ENCODE measurements at places on chromosomes 5 and 9.

- DNase-seq, result no peak
Observed at GRCh38 chr5:167770461-167770860, 521.0 kb upstream of the WWC1 start.

DNA sequence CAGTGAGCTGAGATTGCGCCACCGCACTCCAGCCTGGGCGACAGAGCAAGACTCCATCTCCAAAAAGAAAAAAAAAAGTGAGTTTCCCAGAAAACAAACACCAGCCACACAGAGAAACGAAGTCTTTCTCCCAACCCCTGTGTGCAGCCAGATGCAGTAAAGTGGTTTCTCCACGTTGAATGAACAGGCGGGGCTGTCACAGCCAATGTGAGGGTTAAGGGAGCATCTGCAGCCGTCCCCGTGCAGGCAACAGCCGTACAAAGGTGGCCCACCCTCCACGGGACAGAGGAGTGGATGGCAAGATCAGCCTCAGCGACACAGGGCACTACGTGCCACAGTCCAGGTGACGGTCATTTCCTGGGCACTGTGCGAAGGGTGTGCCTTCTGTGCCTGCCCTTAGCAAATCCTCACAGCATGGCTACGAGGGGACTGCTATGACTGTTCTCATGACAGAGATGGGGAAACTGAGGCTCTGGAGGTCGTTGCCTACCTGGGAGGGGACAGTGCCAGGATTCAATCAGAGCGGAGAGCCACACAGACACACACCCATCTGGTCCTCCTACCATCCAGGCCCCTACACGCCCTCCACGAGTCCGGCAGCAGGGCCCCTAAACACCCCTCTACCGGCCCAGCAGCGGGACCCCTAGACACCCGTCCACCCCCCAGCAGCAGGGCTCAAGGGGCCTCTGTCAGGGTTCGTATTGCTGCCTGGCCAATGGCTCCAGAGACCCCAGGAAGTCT is 2.3 kb downstream of the VAV2 start:
- no peak for DNase-seq

DNA sequence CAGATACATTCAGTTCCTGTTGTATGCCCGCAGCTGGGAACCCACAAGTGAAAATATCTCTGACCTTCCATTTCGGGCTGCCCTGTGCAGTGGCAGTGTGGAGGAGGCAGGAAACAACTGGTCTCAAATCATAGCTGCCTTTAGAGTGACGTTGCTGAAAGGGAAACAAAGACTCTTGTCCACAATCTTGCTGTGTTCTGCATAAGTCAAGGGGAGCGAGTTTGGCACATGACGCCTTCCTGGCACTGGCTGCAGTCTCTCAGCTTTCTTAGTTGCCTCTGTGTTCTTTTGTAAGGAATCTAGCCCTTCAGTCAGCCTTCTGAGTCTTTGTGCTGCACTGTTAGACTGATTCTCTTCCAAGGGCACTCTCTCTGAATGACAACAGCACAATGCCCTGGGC is 24.0 kb downstream of the ADAMTS16 start:
- no peak for DNase-seq

GRCh38 chr9:120161776-120162175 is 418.2 kb downstream of the CDK5RAP2 start:
- peak; percentile 46 for DNase-seq

DNA sequence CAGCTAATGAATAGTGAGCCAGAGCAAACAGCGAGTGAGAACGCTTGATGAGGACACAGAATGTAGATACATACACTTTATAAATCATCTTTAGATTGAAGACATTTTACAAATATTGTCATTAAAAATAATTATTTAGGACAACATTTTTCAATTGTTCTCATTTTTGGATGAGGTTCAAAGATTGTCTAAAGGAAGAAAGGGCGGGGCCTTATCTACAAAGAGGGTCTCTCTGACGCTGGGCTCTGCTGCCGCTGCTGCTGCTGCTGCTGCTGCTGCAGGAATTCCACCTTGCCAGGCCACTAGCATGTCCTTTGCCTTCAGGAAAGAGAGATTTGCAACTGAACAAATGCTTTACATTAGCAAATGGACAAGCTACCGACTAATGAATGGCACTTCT is 220.7 kb upstream of the TMEM161B start:
- DNase-seq, result no peak

GRCh38 chr5:73039082-73039481 is 81.3 kb upstream of the TMEM171 start:
- no peak for DNase-seq

GRCh38 chr9:132041798-132042197 is 37.9 kb downstream of the MED27 start:
- DNase-seq, result no peak

- DNase-seq, result peak; percentile 44
Observed at GRCh38 chr5:68344447-68345111, 129.0 kb downstream of the PIK3R1 start.

GRCh38 chr9:136365775-136366222 is 2.3 kb upstream of the DNLZ start:
- no peak for DNase-seq

- DNase-seq, result no peak
Observed at GRCh38 chr9:96436063-96436455, 13.9 kb upstream of the HABP4 start.

DNA sequence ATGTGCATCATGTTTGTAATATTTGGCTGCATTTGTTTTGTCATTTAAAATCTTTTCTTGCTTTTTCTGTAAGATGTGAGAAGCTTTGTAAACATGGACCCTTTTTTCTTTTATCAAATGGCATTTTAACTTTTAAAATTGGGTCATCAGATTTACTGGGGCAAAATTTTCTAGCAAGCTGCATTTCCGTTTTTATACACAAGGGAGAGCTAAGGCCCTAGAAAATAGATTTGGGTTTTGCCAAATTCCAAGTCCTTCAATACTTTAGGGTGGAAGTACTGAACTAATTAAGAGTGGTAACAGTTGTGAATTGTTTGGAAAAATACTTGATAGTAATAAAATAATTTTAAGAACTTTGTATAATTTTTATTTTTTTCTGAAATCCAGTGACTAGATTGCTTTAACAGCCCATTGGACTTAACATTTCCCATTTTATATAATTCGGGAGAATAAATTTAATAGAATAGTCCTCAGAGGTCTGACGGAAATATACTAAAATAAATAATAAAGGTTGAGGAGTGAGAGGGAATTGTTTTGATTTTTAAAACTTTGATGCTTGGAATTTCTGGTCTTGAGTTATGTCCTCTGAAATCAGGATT is 117.4 kb downstream of the SMARCA2 start:
- no peak for DNase-seq

GRCh38 chr5:72369301-72369700 is 49.1 kb downstream of the PTCD2 start:
- DNase-seq, result no peak

DNA sequence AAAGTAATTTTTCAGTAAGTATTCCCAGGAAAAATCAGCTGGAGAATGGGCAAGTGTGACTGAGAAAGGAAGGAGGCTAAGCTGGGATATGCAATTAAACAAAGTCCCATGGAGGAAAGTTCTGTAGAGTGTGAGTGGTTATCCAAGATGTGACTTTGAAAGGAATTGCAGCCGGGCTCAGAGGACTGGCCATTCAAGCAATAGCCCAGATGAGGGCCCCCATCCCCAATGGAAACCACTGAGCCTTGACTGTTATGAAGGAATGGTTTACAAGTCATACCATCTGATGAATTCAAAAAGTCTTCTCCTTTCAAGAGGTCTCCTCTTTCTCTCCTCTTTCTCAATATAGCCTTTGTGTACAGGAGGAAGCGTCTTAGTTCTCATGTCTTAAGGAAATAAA is 6.5 kb downstream of the LVRN start:
- no peak for DNase-seq

- no peak for DNase-seq
Observed at GRCh38 chr5:40391642-40392041, 288.1 kb upstream of the PTGER4 start.

- no peak for DNase-seq
Observed at GRCh38 chr5:67807439-67807888, 408.1 kb upstream of the PIK3R1 start.

DNA sequence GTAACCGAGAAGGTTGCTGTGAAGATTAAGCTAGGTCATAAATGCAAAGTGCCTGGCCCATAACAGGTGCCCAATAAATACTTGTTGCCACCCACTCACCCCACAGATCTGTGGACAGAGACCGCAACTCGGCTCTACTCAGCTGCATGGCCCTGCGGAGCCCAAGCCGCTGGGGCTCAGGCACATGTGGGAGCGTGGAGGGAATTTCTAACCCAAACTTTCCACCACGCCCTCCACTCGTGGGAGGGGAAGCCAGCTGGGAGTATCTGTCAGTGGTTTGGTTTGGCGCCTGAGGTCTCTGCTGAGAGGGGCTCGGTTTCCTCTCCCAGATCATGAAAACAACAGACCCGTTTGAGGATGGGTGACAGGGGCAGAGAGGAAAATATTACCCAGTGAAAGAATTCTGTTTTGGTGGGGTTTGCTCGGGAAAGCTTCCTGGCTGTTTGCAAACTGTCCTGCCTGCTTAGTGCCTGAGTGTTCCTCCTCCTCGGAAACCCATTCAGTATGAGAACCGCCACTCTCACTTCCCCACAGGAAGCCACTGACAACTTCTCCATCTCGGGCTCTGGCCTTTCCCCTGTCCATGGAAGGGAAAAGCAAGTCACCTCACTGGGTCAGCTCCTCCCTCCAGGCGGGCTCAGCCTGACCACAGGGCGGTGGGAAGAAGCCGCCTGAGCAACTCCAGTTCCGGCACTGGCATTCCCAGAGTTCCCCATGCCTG is 60.1 kb downstream of the RGS3 start:
- DNase-seq, result no peak

DNA sequence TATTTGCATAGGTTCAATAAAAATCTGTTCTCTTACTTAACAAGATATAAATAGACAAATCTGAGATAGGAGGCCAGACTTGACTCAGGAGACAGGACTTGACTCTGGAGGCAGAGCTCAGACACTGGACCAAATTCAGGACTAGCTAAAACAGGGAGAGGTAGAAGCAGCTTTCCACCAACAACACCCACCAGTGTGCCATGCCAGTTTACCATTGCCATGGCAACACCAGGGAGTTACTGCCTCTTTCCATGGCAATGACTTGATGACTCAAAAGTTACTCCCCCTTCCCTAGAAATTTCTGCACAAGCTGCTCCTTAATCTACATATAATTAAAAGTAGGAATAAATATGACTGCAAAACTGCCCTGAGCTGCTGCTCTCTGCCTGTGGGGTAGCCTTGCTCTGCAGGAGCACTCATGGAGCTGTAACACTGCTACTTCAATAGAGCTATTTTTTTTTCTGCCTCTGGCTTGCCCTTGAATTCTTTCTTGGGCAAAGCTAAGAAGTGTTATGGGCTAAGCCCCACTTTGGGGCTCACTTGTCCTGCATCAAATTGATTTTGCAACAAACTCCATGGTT is 473.0 kb downstream of the PLK2 start:
- DNase-seq, result no peak

Data from DMS153 (cell line).